ENCODE measurements at places on chromosomes 13 and 19.

DNA sequence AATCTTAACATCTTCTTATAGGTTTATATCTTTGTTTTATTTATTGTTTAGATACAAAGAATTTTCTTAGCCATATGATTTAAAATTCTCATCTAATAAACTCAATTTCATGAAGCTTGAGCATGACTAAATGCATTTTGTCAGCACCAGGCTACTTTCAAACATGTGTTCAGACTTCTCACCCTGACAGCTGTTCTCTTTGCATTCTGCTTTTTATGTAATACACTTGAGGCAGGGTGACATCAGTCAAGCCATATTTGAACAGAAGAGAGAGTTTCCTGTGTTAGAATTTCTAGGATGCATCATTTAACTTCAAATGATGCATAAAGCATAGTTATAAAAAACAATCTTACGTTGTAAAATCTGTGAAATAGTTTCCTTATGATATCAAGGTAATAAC lies 1295.1 kb upstream of the PCDH20 start:
- DNase-seq = no peak

GRCh38 chr13:43309311-43309710 lies 285.9 kb downstream of the DNAJC15 start:
- no peak for DNase-seq

DNA sequence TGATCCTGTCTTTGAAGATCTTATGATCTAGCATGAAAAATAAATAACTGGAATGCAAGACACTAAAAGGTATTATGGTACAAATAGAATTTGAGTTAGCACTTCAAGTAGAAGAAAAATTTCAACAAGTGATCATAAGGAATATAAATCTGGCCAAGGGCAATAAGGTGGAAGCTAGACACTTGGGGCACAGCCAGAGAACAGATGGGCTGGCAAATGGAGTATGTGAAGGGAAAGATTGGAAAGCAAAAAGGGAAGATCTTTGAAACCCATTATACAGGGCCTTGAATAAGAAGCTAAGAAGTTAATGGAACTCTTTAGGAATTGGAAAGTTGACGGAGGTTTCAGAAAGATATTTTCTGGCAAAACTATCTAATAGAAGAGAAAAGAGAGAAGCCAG lies 61.0 kb downstream of the MZT1 start:
- no peak for DNase-seq

DNA sequence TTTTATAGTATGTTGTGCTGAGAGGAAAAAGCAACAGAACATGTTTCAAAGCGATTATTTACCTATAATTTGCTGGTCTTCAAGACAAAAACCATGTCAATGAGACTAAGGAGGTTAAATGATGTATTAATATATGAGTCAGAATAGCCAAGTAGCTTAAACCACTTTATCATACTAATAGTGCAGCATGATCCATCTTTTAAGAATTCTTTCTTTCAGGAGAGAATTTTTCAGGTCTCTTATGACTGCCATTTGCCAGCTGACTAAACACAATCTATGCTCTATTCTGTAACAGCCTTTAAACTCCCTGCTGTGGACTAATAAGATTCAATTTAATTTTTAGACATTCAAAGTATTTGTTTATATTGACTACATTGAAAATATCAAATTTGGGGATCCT lies 93.7 kb downstream of the TRPC4 start:
- DNase-seq = no peak

GRCh38 chr19:8494158-8494557 lies 8.3 kb downstream of the PRAM1 start:
- no peak for DNase-seq

- DNase-seq = no peak
These were observed 47.3 kb upstream of the NPAS1 start for GRCh38 chr19:46972311-46972710.

- no peak for DNase-seq
These were observed at the start of gene FGF9 for GRCh38 chr13:21670883-21671619. Gene FGF9, plus strand, starts transcription at chr13:21671073. Its CDS starts 840 bp downstream, at chr13:21671913.

DNA sequence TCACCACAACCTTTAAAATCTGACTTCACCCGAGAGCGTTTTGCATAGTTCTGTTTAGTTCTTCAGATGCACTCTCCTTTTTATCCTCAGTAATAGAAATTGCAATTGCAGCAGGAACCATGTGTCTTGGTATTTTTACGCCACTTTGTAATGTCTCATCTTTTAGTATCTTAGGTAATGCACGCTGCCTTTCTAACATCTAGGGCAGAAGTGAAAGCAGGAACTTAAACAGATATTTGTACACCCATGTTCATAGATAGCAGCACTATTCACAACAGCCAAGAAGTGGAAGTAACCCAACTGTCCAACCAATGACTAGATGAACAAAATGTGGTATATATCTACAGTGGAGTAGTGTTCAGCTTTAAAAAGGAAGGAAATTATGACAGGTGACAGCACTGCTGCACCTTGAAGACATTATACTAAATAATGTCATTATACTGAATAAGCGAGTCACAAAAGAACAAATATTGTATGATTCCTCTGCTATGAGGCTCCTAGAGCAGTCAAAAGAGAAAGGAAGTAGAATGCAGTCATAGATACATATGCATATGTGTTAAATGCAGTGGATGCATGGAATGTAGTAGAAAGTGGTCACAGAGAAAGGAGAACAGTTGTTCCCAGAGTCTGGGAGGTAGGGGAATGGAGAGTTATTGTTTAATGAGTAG lies 105.9 kb upstream of the GJB6 start:
- no peak for DNase-seq

GRCh38 chr19:36972571-36972970 lies 56.4 kb downstream of the ZNF568 start:
- no peak for DNase-seq

- no peak for DNase-seq
These were observed 34.7 kb upstream of the SPACA7 start for GRCh38 chr13:112341446-112341845.

GRCh38 chr13:85768946-85769345 lies 30.3 kb downstream of the SLITRK6 start:
- no peak for DNase-seq

- peak; percentile 2 for DNase-seq
These were observed 72.3 kb upstream of the RFC3 start for GRCh38 chr13:33745370-33746324.

GRCh38 chr19:42488783-42489521 lies 39.3 kb downstream of the CEACAM1 start:
- no peak for DNase-seq

GRCh38 chr19:18967358-18968146 lies 26.5 kb upstream of the HOMER3 start:
- no peak for DNase-seq

DNA sequence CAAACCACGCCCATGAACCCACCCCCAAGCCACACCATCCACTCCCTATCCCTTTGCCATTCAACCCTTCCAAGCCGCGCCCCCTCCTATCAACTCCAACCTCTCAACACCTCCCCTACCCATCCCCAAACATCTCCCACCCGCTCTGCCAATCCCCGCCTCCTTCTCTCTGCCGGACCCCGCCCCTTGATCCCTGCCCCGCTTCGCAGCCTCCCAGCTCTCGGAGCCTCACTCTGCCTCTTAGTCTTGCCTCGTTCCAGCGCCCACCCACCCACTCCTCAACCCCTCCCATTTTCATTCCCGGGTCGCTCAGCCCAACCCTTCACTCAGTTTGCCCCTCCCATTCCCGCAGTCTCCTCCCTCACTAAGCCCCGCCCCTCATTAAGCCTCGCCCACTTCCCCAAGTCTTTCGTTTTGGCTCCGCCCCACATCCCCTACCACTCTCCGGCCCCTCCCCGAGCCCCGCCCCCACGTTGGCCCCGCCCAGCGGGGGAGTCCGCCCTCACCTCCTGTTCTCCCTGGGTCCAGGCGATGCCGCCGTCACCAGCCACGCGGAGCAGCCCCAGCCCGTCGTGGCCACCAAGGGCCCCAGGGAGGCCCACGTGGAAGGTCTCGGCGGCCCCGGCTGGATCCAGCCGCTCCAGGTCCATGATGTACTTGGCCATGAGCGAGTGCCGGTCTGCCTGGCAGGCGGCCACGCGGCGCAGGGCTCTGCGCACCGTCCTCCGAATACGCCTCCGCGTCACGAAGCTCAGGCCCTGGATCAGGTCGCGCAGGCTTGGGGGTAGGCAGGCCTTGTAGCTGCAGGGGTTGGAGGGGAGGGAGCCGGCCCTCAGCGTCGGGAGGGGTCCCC lies 5.7 kb downstream of the JAK3 start:
- DNase-seq = peak; percentile 62

- DNase-seq = no peak
These were observed 126.1 kb downstream of the KDM4B start for GRCh38 chr19:5094768-5095567.

DNA sequence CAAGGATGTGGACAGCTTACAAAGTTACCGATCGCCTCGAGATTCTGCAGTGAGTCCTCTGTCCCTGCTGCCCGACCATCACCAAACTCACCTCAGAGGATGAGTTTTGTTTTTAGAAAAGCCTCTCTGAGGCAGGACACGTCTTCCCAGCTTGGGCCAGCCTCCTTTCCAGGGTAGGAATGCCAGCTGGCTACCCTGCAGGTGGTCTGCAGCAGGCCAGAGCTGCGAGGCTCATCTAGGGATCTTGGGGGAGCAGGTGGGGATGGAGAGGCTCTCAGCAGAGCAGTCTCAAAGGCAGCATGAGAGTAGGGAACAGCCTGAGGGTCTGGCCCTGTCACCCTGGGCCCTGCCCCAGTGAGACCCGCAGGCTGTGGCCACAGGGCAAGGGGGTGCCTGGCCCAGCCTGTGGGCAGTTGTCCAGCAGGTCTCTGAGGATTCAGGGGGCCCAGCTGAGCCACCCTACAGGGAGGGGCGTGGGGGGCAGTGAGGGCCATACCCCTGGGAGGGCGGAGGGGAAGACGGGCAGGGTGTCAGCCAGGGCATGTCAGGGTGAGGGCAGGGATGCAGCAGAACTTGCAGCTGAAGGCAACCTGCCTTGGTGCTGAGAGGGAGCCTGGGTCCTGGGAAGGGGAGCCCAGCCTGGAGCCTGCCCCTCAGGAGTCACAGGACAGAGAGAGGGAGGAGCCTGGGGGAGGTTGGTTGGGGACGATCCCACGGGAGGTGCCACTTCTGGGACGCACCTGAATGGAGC lies 57.3 kb upstream of the TPM4 start:
- DNase-seq = no peak

DNA sequence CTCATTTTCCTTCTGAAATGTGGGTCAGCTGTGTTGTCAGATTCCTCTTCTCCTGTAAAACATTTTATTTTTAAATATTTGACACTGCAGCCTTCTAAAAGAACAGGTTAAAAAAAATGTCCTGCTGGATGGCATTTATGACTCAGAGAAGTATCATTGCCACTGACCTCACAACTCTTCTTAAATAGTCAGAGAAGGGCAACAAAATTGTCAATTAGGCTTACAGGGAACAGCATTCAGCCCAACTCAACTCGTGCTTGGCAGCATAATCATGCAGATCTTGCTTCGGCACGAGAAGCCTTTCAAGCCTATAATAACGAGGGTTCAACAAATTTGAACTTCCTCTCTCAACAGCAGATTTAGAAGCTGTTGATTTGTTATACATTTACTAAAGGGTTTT lies 296.7 kb upstream of the DACH1 start:
- DNase-seq = no peak

- DNase-seq = no peak
These were observed 3.0 kb downstream of the PPP6R1 start for GRCh38 chr19:55255618-55256423.

GRCh38 chr19:30222428-30222873 lies 149.7 kb upstream of the ZNF536 start:
- DNase-seq = no peak

GRCh38 chr13:59666504-59666903 lies 497.2 kb downstream of the DIAPH3 start:
- no peak for DNase-seq

- DNase-seq = no peak
These were observed 113.0 kb downstream of the SOX1 start for GRCh38 chr13:112179995-112180394.

DNA sequence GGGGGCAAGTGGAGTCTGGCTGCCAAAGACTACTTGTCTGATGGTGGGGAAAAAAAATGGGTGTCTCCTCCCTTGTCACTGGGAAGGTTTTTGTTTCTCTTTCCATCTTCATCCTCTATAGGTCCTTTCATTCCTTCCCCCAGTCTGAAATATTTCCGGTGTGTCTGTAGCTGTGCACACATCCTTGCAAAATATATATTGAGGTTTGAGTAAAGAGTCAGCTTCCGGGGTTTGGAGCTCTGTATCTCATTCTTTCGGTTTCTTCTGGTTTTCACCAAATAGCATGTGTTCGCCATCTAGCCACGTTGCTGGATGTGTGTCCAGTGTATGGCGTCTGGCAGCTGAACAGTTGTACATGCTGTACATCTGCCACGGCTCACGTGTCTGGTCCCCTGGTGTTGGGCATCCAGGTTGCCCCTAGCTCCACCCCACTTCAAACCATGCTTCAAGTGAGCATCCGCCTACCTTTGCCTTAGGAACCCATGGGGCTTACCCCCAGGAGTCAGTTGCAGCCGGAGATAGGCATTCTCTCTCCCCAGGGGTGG lies 142.2 kb downstream of the SIPA1L3 start:
- DNase-seq = no peak

DNA sequence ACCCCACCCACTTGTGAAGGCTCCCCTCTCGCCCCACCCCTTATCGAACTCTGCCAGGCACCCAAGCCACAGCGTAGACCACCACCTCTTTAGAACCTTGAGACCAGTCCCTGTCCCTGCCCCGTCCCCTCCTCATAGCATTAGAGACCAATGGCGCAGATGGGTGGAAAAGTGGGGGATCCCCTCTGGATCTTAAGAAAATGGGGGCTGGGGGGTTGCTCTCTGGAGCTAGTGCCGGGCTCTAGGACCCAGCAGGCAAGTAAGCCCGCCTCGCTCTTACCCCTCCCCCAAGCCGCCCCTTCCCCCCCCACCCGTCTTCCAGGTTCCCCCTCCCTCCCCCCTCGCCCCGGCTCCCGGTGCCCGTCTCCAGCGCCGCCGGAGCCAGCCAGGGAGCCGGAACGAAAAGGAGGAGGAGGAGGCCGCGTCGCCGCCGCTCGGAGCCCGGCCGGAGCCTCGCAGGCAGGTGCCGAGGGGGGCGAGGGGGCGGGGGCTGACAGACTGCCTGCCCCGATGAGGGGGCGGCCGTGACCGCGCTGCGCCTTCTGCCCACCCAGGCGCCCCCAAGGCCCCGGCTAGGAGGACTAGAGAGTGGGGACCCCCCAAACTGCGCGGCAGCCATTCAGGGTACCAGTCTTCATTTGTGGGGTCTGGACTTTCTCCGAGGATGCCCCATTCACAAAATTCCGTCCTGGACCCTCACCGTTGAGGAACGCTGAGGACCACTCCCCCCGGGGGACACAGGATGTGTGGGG lies at the start of gene SPRED3:
Gene SPRED3 (plus strand): TSS at position 349 of the 752 bp plus-strand sequence. CDS start 1,606 bp downstream, outside the sequence.
- DNase-seq = no peak

- DNase-seq = no peak
These were observed 6.8 kb downstream of the HSPH1 start for GRCh38 chr13:31154939-31155338.

DNA sequence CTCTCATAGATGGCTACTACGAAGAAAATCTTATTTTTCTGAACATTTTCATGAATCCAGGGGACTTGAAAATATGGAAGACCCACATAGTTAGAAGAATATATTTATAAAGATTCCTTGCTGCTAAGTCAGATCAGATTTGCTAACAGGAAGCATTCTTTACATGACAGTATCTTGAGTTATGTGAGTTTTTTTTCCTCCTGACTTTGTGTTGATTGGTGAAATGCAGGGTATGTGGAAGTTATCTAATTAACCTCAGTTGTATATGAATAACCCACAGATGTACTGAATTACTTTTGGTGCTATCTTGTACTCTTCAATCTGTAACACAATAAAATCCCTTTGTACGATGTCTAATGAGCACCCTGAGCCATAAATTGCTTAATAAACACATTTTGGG lies 53.8 kb downstream of the ESD start:
- DNase-seq = no peak

All from NCI-H2029 treated with DMSO at 0.1 percent for 48 hours (cell line).